T-cell (primary cell): ENCODE measurements at places on chromosomes 6 and 20. TPM values are rescaled to one million over a fixed set of nuclear protein-coding genes. Genes with fewer than 3 reads are reported as not detected.

DNA sequence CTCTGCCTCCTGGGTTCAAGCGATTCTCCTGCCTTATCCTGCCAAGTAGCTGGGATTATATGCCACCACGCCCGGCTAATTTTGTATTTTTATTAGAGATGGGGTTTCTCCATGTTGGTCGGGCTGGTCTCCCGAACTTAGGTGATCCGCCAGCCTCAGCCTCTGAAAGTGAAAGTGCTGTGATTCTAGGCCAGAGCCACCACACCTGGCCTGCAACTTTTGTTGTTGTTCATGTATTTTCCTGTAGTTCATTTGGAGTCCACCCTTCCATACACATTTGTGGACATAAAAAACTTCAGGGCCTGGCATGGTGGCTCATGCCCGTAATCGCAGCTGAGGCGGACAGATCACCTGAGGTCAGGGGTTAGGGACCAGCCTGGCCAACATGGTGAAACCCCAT lies 14.5 kb downstream of the HSPA1B start:
- no peak for DNase-seq

- no peak for DNase-seq
These were observed 338.7 kb downstream of the HTR1B start for GRCh38 chr6:77124604-77125003.

- peak; percentile 28 for DNase-seq
These were observed 116.3 kb upstream of the CHD6 start for GRCh38 chr20:41734506-41734945.

DNA sequence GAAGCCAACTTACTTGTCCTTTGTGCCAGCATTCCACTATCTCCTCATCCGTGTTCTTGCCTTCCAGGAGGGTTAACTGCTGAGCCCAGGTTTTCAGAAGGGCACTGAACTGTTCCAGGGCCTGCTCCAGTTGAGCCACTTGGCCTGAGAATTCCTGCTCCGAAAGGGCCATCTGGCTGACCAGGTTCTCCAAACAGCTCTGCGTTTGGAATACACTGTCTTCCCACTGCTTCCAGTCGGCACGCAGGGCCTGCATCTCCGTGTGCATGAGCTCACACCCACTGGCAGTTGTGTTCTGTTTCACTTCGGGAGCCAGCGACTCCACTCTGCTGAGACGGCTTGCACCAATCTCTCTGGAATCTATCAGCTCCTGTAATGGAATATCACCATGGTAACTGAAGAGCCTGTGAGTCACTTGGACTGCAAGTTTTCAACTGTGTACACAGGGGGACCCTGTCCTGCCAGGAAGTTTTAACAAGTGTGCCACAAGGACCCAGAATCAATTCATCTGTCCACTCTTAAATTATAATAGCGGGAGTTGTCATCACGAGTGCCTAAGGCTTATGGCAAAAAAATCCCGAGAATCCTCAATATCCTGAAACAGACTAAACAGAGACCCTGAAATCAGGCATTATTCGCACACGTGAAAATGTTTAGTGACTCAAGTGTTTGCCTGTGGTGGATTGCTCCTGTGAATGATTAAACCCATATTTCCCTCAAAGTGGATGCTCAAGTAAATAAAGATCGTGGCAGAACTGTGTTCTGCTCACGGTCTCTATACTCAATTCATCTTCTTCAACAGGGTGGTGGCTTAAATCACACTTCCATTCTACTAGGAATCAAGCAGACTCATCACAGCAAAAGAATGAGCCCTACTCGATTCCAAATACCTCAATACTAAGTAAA lies 255.9 kb downstream of the SYNE1 start:
- no peak for DNase-seq

DNA sequence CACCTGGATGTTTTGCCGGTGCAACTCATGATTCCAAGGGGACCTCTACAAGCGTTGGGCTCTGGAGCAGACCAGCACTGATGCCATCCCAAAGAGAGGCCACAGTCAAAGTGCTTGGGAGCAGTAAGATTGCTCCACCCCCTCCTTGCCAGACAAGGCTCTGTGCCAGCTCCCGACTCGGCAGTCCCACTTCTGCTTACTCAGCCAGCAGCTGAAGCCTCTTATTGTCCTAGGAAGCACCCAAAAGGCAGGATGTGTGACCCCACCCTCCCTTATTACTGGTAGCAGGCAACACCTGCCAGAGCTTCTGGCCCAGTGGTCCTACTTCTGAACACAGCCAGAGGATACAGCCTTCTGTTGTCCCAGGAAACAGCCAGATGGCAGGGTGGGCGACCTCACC lies 614.2 kb downstream of the TENT5A start:
- DNase-seq: no peak

DNA sequence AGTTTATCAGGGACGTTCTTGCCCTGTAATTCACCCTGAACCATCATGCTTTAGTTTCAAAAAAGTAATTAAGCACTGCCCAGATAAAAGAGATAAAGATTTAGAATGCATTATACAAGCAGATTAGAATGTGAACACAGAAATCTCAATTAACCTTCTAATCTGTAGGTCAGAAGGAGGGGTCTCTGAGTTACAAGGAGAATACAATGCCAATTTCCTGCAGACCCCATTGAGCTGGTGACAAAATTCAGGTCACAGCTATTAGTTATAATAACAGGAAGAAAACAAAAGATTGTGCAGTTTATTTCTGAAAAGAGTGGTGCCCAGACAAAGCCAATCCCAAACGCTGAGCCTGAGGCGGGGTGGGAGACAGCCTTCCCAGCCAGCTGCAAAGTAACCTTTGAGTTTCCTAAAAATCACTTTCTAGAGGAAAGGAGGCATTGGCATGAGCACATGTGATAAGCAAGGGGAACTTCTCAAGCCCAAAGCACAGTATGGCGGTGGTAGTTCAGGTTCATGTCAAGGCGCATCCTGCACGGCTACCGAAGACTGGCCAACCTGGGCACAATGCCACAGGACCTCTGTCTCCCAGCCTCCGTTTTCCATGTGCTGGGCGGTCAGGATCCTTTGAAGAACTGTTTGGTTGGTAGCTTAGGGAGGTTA lies 192.5 kb downstream of the TTLL2 start:
- DNase-seq: no peak

Gene PPIL4
- total RNA-seq: 26.6 TPM

Gene SYNDIG1
- not detected for total RNA-seq

Gene LINC00237
- not detected for total RNA-seq

Gene MPIG6B
- 0.26 TPM for total RNA-seq
